ENCODE measurements at places on chromosomes 1 and 21. TPM values are rescaled to one million over a fixed set of nuclear protein-coding genes. Genes with fewer than 3 reads are reported as not detected.

- no peak for DNase-seq
Measured at GRCh38 chr21:38960251-38960650, 154.5 kb downstream of the ETS2 start.

GRCh38 chr1:228407106-228408040 lies 738 bp upstream of the TRIM11 start:
- DNase-seq, result no peak

DNA sequence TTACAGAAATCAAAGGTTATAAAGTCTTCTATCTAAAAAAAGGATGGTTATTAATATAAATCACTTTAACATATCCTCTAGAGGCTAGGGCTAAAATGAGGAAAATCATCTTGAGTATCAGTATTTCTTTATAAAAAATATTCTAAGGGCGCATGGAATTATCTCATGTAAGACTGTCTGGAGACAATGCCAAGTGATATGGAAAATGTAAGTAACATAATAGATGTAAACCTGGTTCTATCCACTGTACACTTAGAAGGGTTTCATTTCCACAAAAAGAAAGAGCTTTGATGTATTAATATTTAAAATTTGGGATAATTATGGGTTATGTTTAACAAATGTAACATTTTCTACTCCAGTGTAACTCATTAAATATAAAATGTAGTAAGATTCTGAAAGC lies 95.9 kb upstream of the DPH5 start:
- no peak for DNase-seq

DNA sequence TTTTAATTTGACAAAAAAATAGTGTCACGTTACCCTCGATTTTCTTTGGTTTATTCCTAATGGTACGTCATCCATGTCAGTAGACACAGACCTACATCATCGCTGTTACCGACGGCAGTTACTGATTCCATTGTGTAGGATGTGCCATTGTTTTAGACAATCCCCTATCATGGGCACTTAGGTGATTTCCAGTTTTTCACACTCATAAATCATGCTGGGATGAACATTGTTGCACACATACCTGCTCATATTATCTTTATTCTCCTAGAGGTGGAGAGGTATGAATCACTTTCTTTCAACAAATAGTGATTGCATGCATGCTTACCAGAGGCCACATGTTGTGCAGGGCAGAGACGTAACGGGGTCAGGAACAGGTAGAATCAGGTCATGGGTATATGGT lies 79.7 kb upstream of the EFHD2 start:
- DNase-seq, result no peak

CADM3 gene
- polyA plus RNA-seq, result 0.77 TPM

GRCh38 chr1:231684356-231685244 lies 58.0 kb downstream of the DISC1 start:
- DNase-seq, result no peak

- DNase-seq, result no peak
Measured at GRCh38 chr21:45443595-45444181, 38.7 kb downstream of the COL18A1 start.
